Vagina (tissue), 2 donors: ENCODE measurements at places on chromosomes 1 and 21.

- no peak for DNase-seq
Observed at GRCh38 chr1:175204330-175204729, 11.8 kb upstream of the KIAA0040 start.

DNA sequence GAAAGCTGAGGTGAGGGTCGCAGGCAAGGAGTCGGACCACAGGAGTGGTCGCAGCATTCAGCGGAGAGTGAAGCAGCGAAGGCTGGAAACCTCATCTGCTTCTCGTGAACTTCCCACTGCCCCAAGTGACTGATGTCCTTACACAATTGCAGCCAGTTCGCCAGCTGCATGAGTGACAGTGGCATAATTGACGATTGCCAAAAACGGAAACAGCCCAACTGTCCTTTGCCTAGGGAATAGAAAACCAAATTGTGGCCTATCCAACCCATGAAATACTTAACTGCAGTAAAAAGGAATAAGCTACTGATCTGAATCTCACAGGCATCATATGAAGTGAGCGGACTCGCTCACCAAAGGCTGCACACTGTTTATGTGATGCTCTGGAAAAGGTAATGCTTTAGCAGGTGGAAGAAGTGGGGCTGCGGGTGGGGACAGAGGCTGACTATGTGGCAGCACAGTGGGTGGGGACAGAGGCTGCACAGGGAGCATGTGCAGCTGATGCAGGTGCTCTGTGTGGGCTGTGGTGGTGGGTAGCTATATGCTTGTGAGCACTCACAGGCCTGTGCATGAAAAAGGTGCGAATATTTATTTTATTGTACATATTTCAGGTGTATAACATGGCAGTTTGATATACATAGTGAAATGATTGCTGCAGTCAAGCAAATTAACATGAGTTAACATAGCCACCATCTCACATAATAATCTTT, 4.2 kb upstream of the NLRP3 start:
- DNase-seq, result no peak

DNA sequence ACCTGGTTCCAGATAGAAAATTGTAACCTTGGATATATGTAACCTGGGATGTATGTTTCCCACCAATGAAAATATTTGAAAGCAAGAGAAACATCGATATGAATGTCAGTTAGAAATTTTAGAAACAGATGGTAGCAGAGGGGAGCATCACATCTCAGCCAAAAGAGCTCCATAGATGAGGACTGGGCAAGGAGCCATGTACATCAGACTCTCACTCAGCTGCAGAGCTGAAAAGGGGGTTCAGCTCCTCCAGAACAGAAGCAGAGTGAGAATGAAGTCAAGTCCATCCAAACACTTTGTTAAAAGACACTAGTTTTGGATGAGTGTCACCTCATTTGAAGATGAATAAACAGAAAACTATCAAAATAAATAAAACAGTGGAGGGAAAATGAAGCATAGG, 202.4 kb downstream of the HMCN1 start:
- DNase-seq, result no peak

DNA sequence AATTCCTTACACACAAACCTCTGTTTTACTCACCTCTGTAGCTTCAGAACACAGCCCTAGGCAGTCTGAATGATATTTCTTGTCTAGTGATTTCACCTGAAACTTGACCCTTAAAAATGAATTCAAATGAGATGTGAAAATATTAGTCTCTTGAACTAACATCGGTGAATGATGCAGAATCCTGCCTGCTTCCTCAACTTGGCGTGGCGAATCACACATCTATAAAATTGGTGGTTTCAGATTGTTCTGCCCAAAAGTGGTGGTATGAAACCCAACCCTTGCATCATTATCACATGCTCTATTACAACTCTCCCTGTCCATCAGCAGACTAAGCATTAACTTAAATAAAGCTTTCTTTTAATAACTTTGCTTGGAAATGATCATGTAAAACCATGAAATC, 26.9 kb upstream of the C1orf21 start:
- no peak for DNase-seq

- no peak for DNase-seq
Observed at GRCh38 chr1:166418344-166418933, 251.6 kb upstream of the FAM78B start.

- no peak for DNase-seq
Observed at GRCh38 chr1:16367258-16367967, 371 bp downstream of the SZRD1 start.

GRCh38 chr1:30816211-30817076, 58.9 kb upstream of the LAPTM5 start:
- DNase-seq, result no peak

DNA sequence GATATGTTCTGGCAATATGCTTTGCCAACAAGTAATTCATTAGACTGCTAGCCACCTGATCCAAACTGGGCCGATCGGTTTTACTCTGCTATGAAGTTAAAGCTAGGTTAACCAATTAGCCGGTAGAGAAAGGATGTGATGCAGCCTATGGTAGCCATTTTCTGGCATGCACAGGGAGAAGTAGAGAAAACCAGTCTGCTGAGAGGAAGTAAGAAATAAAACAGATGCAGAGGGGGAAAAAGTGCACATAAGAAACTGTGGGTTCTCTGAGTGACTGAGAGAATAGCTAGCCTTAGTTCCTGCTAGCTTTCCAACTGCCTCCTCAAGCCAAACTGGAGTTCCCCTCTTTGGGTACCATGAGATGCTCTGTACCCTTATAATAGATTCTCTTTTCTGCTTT, 52.8 kb downstream of the ARID4B start:
- no peak for DNase-seq
